ENCODE measurements at places on chromosomes 7 and 10.

GRCh38 chr7:38507384-38507783 is 123.8 kb downstream of the AMPH start:
- no peak for DNase-seq

- DNase-seq: no peak
These were observed 207.0 kb downstream of the SUGCT start for GRCh38 chr7:40341836-40342235.

DNA sequence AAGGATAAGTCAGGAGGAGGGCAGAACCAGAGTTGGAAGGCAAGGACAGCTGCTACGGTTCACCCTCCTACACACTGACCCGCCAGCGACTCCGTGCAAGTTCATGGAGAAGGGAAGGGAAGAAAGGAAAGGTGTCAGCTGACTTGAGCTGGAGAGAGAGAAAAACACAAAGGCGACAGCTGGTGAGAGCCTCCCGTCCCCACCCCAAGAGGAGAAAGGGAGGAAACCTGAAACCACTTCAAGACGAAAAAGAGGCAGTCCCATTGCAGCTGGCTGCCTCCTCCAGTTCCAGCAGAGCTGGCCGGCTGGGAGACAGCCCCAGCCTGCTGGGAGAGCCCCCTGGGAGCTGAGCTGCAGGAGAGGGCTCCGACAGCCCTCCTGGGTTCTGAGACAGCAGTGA is 75.2 kb downstream of the PARD3 start:
- DNase-seq: no peak

- no peak for DNase-seq
These were observed 309.7 kb downstream of the CSTF2T start for GRCh38 chr10:51389415-51390321.

GRCh38 chr10:35834877-35835494 is 192.9 kb upstream of the FZD8 start:
- no peak for DNase-seq
